ENCODE measurements at places on chromosomes 7 and 10.

DNA sequence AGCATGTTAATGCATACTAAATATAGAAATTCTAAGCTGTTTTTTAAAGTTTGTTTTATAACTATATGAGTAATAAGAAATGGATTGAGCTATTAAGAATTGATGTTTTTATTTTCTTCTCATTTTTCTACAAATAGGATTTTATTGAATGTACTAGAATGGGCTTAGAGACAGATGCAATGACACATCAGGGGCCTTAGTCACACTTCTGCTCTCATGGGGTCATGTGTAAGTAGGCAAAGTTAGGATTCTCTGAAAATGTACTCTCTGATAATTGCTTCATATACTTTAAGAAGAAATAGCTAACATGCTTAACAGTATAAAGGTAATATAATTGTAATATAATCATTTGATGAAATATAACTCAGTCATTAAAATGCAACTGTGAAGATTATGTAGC lies 154.6 kb downstream of the ZNF438 start:
- peak; percentile 32 for DNase-seq

DNA sequence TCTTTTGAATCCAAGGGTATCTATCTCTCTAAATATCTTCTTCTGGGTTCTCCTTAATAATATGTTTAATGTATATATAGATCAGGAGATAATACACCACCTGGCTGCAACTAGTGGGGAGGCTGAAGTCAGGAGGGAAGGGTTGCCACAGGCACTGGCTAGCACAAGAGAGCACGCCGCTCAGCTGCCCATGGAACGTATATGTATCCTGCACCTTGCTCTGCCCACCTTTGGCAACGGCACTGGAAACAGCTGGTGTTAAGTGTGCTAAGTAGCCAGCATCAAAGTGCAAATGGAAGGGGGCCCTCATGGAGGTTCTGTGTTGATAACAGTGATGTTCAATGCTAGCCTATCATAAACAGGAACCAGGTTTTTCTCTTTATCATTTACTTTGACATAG lies 49.8 kb upstream of the FAM133B start:
- DNase-seq = no peak

- DNase-seq = peak; percentile 63
These were observed 730 bp downstream of the LARP4B start for GRCh38 chr10:930625-931325.

DNA sequence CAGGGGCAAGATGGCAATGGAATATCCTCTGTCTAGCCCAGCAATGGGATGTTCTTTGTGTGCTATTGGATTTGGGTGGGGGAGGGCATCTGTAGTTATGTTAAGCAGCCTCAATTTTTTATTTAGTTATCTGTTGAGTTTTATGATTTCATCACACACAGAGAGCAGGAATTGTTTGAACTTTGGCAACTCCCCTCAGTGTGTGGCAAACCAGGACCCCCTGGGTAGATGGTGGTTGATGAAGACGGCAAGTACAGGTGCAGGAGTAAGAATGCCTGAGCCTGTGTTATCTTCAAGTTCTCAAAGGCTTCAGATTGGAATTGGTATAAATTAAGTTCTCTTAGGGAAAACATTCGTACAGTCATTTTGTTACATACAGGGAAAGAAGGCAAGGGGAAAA lies 142.4 kb upstream of the SAMD8 start:
- no peak for DNase-seq

DNA sequence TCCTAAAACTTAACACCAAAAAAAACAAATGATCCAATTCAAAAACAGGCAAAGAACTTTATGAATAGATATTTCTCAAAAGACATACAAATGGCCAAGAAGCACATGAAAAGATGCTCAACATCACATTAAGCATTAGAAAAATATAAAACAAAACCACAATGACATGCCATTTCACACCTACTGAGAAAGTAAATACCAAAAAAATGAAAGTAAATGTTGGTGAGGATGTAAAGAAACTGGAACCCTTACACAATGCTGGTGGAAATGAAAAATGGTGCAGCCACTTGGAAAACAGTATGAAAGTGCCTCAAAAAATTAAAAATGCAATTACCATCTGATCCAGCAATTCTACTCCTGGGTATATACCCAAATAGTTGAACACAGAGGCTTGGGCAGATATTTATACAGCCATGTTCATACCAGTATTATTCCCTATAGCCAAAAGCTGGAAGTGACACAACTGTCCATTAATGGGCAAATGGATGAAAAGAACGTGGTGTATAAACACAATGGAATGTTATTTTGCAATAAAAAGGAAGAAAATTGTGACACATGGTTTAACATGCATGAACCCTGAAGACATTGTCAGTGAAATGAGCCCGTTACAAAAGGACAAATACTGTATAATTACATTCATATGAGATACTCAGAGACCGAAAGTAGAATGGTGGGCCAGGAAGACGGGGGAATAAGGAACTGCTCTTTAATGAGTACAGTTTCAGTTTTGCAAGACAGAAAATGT lies 89.0 kb downstream of the JMJD1C start:
- peak; percentile 54 for DNase-seq

GRCh38 chr7:17044861-17045260 lies 163.1 kb upstream of the AGR3 start:
- no peak for DNase-seq

DNA sequence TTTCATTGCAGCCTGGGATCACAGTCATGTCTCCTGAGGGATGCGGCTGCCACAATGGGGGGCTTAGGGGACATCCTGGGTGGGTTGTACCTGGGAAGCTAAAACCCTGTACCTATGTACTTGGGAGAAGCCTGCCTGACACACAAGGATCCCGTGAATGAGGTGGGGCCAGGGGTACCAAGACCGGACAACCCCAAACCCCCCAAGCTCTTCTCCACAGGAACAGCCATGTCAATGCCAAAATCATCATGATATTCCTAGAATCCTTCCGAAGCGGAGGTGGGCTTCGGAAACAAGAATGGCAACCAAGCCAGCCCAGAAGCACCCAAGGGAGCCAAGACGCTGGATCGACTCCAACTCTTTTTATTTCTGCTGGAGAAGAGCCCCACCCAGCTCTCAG lies 260.3 kb upstream of the TCERG1L start:
- DNase-seq = no peak

GRCh38 chr10:36531621-36532020 lies 593.8 kb upstream of the ANKRD30A start:
- no peak for DNase-seq

GRCh38 chr10:290026-290725 lies 154.9 kb downstream of the ZMYND11 start:
- no peak for DNase-seq

- DNase-seq = no peak
These were observed 488 bp downstream of the ABCF2 start for GRCh38 chr7:151226560-151226874.

DNA sequence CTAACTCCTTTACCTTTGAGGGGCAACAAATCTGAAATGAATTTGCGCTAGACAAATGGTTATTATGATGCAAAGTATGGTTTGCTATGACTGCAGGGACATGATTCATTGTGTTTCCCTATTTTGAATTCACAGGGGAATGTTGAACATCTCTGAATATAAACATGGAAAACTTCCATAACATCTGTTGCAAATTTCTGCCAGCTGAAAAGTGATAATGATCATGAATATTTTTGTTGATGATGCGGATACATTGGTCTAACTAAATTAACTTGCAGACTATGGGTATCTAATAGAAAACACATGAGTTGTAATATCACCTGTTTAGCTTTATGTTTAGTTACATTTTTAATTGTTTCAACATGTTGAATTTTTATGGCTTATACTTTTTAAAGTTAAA lies 1325.5 kb downstream of the REEP3 start:
- DNase-seq = no peak

GRCh38 chr7:1858435-1859265 lies 188.6 kb downstream of the ELFN1 start:
- DNase-seq = no peak

DNA sequence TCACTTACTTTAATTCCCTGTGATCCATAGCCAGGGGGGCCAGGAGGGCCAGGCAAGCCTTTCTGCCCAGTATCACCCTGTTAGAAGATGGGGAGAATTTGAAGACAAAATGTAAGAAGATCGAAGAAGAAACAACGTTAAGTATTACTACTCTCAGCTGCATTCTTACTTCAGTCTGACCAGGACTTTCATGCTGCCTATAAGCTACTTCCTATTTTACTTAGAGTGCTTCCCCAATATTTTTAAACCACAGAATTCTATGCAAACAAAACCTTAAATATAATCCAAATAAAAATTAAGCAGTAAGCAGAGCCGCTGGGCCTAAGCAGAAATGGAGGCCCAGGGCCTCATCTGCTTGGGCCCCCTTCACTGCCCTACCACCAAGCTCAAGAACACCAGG lies 117.8 kb downstream of the COL28A1 start:
- peak; percentile 46 for DNase-seq

GRCh38 chr10:125779403-125780327 lies 4.0 kb upstream of the MMP21 start:
- no peak for DNase-seq

GRCh38 chr7:13107291-13107690 lies 419.9 kb downstream of the ARL4A start:
- DNase-seq = no peak

GRCh38 chr10:68385740-68386139 lies 21.3 kb downstream of the RUFY2 start:
- no peak for DNase-seq

GRCh38 chr10:83919187-83919586 lies 220.1 kb upstream of the GHITM start:
- no peak for DNase-seq

GRCh38 chr7:75650681-75651080 lies 88.1 kb downstream of the HIP1 start:
- DNase-seq = no peak

DNA sequence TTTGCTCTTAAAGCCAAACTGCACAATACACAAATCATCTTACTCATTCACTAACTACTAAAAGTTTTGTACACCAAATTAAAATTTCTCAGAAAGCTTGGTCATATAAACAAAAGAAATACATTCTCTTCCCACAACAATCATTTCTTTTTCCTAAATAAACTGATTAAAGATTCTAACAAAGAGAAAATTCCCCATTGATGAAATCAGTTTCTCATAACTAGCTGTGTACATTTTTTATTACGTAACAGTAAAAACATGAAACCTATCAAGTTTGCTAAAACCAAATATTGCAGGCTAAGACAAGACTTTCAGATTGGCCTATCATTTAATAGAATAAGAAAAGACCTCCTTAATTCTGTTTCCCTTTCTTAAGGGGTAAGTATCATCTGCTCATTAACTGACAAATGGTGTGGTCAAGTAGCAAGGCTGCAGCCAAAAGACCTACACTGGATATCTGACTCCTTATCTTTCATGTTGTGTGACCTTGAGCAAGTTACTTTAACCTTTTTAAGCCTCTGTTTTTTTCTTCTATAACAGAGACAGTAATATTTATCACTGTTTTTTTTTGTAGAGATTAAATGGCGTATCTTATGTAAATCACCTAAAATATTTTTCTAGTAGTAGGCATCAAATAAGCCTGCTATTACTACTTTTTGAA lies 22.4 kb downstream of the NAMPT start:
- DNase-seq = no peak

DNA sequence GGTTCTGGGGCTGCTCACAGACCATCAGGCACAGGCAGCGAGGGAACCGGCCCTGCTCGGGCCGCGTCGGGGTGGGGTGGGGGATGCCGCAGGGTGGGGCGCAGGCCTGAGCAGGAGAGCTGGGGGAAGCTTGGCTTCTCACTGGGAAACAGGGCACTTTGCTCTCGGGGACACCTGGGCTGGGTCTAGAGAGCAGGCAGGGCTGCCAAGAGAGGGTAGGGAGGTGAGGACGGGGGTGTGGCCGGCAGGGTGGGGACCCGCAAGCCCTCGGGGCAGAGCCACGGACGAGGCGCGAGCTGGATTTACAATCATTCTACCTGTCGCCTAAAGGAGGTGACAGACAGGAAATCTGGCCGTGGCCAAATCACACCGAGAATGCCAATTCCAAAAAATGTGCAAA lies 11.1 kb downstream of the INTS1 start:
- no peak for DNase-seq

GRCh38 chr10:71089162-71089561 lies 123.2 kb upstream of the UNC5B start:
- DNase-seq = no peak

DNA sequence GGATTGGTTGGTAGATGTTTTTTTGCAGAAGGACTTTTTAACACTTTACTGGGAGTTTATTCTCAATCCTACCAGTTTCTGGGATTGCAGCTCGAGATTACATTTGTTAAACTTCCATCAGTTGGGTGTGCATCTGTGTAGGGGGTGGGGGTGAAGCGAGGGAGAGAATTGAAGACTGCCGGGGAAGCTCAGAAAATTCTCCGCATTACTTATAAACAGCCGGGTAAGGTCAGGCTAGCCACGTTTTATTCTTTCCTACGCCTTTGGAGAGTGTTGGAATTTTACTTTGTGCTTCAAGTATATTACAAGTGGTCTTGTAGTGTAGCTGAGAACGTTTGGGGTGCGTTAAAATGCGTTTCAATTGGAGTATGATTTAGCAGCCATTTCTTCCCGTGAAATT lies 1.1 kb downstream of the PALS2 start:
- DNase-seq = no peak

- DNase-seq = peak; percentile 90
These were observed 1.1 kb upstream of the HOXA1 start for GRCh38 chr7:27096768-27097514.

DNA sequence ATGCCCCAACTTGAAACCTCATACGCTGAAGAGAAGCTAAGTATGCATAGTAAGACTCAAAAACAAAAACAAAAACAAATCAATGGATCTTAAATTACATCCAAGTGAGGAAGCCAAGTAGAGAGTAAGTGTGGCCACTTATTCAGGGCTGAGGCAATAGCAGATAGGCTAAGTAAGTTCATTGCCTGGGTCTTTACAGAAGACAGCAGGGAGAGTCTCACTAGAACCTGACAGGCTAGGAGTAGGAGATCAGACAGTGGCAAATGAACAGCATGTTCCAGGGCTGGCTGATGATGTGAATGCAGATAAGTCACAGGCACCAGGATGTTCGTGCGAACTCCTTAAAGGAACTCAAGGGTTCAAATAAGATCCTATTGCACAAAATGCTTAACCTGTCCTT lies 568.6 kb downstream of the KCNMA1 start:
- no peak for DNase-seq

DNA sequence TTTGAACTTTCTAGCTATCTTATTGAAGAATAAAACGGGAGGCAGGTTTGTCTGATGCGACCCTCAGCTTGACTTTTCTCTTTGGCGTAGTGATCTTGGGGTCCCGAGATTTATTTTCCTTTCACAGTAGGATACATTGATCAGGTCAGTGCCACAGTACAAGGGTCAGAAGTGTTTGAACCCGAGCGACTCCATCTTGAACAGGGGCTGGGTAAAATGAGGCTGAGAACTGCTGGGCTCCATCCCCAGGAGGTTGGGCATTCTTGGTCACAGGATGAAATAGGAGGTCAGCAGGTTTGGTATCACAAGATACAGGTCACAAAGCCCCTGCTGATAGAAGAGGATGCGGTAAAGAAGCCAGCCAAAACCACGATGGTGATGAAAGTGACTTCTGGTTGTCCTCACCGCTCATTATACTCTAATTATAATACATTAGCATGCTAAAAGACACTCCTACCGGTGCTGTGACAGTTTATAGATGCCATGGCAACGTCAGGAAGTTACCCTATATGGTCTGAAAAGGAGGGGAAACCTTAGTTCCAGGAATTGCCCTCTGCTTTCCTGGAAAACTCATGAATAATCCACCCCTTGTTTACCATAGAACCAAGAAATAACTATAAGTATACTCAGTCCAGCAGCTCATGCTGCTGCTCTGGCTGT lies 3.0 kb upstream of the TECPR1 start:
- DNase-seq = peak; percentile 22

GRCh38 chr10:33026422-33026821 lies 68.4 kb upstream of the ITGB1 start:
- DNase-seq = no peak

All from suppressor macrophage treated with lipopolysaccharide for 1 hour (primary cell).